ENCODE measurements at places on chromosomes 6 and 20. TPM values are rescaled to one million over a fixed set of nuclear protein-coding genes. Genes with fewer than 3 reads are reported as not detected.

ID4 gene
- 144 TPM for polyA plus RNA-seq

PSMG4 gene
- 13.3 TPM for polyA plus RNA-seq

SIRPB1 gene
- 2.2 TPM for polyA plus RNA-seq

PHACTR3 gene
- 10.7 TPM for polyA plus RNA-seq

PACRG gene
- polyA plus RNA-seq, result 14.8 TPM

EHMT2 gene
- polyA plus RNA-seq, result 86.1 TPM

GRCh38 chr6:133309579-133309978 is 68.4 kb downstream of the EYA4 start:
- DNase-seq, result no peak

- no peak for DNase-seq
These were observed 143.0 kb upstream of the SLC22A16 start for GRCh38 chr6:110619275-110619908.

DNA sequence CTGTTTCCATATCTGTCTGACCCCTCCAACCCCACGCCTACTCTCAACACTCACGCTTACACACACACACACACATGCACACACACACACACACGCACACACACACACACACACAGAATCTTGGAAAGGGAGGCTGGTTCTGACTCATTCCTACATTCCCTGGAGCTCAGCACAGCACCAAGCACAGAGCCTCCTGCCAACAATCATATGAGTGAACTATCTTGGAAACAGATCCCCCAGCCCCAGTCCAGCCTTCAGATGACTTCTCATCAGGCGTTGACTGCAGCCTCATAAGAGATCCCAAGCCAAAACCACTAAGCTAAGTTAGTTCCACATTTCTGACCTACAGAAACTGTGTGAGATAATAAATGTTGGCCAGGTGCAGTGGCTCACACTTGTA is 14.1 kb upstream of the HCK start:
- DNase-seq, result no peak

GRCh38 chr6:20137837-20138236 is 74.4 kb downstream of the MBOAT1 start:
- DNase-seq, result no peak

DNA sequence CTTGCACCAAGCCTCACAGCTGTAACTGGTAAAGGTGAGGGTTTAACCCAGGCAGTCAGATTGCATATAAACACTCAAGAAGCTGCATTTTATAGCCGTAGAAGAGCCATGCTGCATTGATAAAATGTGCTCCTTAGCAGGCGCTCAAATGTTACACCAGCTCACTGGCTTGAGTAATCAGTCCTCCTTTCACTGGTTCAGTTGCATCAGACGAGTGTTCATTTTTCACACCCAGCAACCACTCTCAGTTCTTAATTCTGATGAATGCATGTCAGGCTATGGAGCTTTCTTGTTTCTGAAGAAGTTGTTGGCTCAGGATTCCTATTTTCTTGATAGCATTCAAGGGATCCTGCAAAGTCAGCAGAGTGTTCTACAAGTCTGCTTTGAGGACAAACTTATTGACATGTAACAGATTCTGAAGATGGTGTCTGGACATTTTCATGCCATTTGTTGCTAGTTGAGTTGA is 198.3 kb downstream of the PLCB1 start:
- DNase-seq, result no peak

DNA sequence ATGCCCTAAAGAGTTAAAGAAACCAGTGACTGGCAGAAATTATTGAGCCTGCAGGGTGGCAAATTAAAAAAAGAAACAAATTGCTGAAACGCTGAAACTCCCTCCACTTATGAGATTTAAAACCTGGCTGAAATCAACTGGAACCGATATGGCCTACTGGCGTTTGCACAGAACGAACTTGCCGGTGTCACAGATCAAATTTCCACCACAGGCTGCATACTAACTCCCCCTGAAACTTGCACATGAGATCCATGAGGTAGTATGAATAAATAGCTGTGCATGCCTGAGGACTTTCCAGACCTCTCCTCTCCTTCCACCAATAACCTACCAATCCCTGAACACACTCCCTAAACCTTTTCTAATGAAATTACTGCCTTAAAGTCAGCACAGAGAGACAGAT is 150.4 kb downstream of the RNGTT start:
- DNase-seq, result peak; percentile 45

- DNase-seq, result peak; percentile 58
These were observed 1.0 kb downstream of the CCN2 start for GRCh38 chr6:131949909-131950766.

DNA sequence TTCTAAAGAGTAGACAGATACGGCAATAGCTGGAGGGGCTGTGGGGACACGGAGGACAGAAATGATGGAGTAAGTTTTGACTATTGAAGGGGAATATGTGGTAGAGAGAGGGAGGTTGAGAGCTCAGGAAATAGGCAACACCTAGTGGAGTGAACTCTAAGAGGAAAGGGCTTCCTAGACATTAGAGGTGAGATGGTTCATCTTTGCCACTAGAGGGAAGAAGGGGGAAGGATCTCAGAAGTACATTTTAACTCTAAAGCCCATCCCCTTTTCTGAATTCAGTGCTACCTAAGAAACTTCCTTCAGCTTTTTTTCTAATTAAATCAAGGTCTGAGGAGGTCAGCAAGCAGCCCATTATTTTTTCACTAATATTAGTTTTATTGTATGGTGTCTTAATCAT is 689.4 kb upstream of the MAP3K7 start:
- DNase-seq, result no peak

DNA sequence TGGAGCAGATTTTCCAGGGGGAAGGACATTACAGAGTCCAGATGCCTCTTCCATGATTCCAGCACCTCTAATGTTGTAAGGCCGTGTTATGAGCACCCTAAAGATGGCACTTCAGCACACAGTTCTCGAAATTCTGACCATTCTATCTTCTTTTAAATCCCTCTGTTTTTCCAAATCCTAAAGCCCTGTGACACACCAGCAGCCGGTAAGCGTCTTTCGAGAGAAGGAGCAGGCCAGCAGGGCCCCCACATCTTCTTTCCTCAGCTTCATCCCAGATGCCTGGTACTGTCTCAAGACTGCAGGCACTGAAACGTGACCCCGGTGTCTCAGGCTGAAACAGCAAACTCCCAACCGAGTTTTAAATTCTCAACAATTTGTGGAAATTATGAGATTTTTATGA is 211.6 kb upstream of the FOXQ1 start:
- no peak for DNase-seq

GRCh38 chr6:163816441-163816840 is 401.9 kb downstream of the QKI start:
- DNase-seq, result no peak

DNA sequence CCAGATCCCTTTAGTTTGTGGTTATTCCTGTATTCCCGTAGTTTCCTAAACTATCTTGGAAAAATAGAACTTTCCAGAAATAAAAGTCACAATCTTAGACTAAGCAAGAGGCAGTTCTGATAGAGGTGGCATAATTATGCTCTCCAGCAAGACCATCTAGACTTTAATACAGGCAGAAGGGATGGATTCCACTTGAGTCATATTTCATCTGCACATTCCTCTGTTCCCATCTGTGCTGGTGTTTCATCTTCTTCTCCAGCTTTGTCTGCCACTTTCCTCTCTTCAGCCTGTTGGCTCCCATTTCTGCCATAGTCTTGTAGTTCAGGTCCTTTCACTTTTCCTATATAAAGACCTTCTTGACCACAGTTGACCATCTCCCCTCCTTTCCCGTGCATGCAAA is 102.9 kb downstream of the SOBP start:
- DNase-seq, result no peak

- no peak for DNase-seq
These were observed 56.8 kb downstream of the SNX9 start for GRCh38 chr6:157879873-157880254.

- no peak for DNase-seq
These were observed 93.1 kb downstream of the BMP5 start for GRCh38 chr6:55782275-55782674.

DNA sequence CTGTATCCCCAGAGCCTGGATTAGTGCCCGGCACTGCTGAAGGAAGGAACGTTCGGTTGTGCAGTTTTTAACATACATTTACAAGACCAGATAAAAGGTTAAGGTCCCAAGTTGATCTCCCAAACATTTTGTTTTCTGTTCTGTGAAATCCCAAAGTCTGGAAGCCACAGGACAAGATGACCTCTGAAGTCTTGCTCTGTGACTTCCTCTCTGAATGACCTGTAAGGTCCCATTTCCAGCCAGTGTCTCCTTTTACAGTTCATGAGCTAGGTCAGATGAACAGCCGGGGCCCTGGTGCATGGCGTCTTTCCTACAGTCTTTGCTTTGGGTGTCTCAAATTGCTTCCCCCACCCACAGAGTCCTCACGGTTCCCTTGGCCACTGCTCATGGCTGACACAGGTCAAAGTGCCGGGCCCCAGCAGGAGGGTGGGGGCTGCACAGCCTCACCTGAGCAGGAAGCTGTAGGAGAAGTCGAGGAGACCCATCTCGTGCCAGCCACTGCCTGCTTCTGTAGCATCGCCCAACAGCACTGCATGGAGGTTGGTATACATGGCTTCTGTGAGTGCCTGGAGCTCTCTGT is 24.0 kb downstream of the PTGIS start:
- no peak for DNase-seq

DNA sequence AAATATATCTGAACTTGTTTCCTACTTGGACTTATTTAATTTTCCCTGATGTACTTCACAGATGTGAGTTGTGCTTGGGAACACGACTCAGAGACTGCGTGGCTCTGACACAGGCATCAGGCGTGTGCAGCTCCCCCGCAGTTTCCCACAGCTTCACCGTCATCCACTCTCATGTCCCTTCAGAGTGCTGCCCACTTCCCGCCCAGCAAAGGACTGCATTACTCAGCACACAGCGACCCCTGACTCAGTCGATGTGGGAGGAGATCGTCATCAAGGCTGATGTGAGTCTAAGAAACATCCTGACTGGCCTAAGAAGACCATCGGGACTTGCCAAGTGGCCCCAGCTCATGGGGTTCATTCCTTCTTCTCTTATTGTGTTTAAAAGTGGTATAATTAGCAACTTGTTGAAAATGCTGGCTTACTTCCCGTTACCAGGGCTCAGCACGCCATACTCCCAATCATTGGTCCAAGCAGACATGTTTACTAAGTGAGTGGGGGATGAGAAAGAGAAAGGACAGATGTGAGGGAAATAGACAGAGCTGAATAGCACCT is 539.4 kb upstream of the JARID2 start:
- no peak for DNase-seq

GRCh38 chr20:10733122-10733521 is 59.3 kb upstream of the JAG1 start:
- DNase-seq, result no peak

GRCh38 chr6:27866357-27867050 is 45.7 kb downstream of the OR2B2 start:
- DNase-seq, result no peak

All from left renal pelvis (tissue), 4 donors.